ENCODE measurements at places on chromosomes 16 and 17.

DNA sequence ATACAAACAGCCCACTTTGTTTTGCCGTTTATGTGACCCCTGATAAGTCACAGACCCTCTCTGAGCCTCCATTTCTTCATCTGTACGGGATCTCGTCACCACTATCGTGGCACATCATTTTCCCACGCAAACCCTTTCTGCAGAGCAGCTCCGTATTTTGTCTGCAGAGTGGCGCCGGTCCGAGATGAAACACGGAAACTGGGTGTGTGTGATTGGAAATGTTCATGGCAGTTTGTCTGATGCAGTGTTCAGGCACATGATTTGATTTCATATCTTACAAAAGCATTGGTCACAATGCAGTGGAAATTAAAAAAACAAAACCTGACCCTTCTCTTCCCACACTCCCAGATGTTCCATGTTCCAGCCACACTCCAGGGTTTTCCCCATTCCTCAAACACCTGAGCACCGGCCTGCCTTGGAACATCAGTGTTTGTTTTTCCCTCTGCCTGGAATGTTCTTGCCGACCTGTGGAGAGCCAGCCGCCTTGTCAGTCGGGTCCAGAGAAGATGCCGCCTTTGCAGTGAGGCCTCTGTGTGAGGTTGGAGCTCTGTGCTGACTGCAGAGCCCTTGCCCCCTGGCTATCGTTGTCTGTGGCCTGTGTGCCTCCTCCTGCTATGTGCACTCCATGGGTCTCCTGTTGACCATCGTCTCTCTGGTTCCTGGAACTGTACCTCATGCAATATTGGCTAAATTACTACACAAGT lies 39.2 kb downstream of the NT5M start:
- no peak for DNase-seq

DNA sequence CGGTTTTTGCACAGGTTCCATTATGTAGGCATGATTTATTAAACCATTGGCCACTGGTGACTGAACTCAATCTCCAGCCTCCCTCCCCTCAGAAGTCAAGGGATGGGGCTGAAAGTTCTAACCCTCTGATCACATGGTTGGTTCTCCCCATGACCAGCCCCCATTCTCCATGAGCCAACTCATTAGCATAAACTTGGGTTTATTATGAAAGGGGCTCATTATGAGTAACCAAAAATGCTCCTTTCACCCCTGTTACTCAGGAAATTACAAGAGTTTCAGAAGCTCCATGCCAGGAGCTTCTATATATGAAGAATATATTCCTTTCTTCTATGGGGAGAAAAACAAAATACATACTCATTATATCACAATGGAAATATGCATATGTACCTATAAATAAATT lies 555.3 kb downstream of the HS3ST4 start:
- no peak for DNase-seq

DNA sequence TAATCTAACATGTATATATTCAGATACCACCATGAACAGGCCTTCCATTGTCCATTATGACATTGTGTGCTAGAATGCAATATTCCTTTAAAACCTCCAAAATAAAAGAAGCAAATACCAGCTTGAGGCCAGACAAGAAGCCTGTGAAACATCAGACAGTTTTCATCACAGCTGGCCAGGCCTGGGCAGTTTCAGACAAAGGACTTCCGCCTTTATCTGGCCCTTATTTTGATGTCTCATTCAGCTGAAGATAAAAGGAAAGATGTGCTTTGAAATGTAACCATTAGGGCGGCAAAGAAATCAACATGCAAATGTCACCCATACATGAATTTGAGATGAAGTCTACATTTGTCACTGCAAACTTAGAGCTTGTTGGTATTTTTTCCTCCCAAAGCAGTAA lies 737.5 kb downstream of the KCNJ2 start:
- DNase-seq = no peak

GRCh38 chr17:77295241-77295853 lies 154.6 kb downstream of the SEC14L1 start:
- DNase-seq = no peak

DNA sequence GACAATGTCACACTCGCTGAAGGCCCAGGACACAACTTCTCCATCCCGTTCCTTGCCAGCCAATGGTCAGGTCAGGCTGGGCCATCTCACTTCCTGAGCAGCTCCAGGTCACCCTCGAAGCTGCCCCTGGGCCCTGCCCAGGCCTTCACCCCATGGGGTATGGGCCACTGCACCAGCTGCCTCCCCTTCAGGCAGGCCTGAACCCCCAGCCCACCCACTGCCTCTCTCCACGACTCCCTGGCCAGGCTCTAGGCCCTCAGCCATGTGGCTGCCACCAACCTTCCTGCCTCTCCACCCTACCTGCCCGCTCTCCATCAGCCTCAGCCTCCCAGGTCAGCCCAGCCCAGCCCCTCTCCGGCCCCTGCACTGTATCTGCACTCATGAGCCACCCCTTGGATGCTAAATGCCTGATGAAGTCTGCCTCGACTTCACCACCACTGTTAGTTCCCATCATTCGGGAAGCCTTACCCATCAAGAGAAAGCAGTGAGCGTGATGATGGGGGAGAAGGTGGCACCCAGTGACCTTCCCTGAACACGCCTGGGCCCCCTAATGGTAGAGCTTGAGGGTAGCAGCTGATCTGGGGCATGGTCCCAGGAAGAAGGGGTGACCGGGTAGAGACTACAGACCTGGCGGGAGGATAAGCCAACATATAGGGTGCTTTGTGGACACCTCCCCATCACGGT lies 30.9 kb upstream of the C16orf95 start:
- DNase-seq = no peak

GRCh38 chr16:159136-159849 lies 6.5 kb upstream of the HBM start:
- no peak for DNase-seq

DNA sequence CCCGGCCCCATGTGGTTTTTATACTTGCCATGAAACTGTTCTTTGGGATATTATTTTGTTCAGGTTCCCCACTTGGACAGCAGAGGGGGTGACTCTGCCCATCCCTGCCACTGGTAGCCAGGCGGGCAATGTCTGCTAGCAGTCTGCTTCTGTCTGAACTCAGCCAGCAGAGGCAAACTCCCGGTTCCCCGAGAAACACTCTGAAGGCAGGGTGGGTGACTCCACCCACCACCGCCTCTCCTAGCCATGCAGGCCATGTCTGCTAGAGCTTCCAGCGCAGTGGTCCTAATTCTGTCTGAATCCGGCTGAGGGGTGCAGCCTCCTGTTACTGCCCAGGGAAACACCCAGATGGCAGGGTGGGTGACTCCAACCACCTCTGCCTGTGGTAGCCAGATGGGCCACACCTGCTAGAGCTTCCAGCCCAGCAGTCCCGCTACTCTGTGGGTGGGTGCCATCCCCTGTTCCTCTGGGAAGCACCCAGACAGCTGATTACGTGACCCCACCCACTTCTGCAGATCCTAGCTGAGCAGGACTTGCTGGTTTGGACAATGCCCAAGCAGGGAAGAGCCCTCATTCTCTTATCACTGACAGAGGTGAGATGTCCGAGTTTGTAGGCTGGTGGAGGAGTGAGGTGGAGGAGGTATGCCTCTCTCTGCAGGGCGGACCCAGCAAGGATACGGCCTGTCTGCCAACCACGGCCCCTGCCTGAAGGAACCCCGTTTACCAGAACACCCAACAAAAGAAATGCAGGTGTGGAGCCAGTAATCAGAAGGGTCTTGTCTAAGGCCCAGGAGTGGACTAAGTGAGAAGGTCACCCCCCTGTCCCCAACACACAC lies 22.4 kb downstream of the NLRP1 start:
- no peak for DNase-seq

DNA sequence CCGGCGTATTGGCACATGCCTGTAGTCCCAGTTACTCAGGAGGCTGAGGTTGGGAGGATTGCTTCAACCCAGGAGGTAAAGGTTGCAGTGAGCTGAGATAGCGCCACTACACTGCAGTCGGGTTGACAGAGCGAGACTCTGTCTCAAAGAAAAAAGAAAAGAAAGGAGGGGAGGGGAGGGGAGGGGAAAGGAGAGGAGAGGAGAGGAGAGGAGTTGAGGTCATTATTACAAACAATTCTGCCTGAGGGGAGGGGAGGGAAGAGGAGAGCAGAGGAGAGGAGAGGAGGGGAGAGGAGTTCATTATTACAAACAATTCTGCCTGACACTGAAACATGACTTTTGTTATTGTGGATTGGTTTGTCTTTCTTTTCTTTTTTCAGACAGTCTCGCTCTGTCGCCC lies 19.8 kb upstream of the ABCA5 start:
- DNase-seq = no peak

- no peak for DNase-seq
Observed at GRCh38 chr17:68103148-68103547, 67.6 kb downstream of the KPNA2 start.

GRCh38 chr17:72614476-72614870 lies 478.0 kb downstream of the SLC39A11 start:
- no peak for DNase-seq

- DNase-seq = no peak
Observed at GRCh38 chr16:49204191-49204590, 77.4 kb downstream of the CBLN1 start.

- no peak for DNase-seq
Observed at GRCh38 chr16:4847774-4848587, 700 bp downstream of the UBN1 start.
